NB4 (cell line): ENCODE measurements at places on chromosomes 3 and 15.

DNA sequence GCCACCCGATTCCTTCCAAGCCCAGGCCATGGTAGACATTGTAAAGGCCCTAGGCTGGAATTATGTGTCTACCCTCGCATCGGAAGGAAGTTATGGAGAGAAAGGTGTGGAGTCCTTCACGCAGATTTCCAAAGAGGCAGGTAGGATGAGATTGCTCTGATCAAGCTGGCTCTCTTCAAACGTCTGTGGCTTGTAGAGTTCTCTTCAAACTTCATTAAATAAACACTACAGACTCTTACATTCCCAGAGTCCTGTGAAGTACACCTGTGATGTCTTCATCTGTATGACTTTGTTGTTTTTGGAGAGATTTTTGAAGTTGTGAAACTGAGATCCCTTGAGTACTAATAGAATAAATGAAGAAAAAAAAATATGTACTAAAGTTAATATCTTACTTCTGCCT is 285.6 kb downstream of the GRM7 start:
- DNase-seq: no peak

DNA sequence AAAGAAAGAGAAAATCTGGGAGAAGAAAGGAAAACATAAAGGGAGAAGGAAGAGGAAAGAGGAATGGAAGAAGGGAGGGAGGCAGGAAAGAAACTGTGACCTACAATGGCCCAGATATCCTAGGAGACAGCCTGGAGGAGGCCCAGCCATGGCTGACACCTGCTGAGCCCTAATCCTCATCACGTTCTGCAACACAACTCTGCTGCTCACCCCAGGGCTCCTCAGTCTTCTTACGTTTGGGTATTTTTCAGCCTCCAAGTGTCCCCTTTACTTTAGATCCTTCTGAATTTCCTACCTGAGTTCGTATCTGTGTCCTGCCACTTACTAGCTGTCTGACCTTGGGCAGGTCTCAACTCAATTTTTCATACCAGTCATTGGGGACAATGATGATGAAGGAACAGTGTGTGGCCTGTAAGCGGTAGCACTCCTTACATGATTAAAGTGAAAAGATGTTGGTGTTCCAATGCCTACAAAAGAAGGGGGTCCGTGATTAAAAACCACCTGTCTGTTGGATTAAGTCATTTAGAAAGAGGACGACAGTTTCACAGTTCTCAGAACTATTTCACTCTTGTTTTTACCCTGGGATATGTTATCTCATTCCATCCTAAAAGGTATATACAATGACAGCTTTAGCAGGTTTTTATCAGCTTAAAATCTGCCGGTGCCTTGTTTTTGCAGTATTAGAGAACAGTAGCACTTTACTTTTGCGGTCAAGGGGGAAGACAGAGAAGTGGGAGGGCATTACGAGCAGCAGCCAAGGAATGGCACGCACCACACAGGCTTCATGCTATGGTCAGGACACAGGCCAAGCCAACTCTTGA is 47.4 kb downstream of the CCR4 start:
- no peak for DNase-seq

DNA sequence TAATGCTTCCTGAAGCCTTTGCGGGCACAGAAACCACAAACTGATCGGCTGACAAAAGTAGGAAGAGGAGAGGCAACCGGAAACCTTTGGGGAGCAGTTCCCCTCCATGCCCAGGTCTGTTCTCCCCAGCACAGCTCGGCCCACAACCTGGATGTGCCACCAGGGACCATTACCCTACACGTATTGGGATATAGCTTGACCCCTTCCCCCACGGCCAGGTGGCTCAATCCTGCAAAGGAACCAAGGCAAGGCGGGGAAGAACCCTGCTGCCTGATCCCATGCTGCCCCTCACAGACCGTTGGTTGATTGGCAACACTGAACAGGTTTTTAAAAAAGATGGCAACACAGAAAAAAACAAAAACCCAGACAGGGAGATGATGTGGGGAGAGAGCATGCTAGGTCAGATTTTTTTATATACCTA is 19.7 kb upstream of the TCAIM start:
- DNase-seq: peak; percentile 11

GRCh38 chr3:125213364-125213755 is 812 bp upstream of the SLC12A8 start:
- DNase-seq: no peak

DNA sequence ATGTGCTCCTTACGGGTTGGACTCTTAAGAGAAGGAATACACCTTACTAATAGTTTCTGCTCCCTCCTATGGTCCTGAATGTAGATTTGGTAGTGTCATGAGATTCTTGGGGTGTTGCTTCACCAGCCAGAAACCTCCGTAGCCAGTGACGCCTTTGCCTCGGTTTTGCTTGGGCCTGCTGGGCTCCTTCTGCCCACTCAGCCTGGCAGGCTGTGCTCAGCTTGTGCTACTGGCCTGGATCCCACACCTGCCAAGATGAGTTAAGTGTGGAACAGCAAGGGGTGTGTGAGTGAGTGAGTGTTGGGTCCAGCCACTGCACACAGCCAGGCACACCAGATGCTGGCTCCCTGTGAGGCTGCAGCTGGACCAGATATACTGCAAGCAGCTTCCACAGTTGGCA is 560.1 kb downstream of the NLGN1 start:
- DNase-seq: no peak

GRCh38 chr3:15263926-15264325 is 57.9 kb downstream of the CAPN7 start:
- DNase-seq: no peak

DNA sequence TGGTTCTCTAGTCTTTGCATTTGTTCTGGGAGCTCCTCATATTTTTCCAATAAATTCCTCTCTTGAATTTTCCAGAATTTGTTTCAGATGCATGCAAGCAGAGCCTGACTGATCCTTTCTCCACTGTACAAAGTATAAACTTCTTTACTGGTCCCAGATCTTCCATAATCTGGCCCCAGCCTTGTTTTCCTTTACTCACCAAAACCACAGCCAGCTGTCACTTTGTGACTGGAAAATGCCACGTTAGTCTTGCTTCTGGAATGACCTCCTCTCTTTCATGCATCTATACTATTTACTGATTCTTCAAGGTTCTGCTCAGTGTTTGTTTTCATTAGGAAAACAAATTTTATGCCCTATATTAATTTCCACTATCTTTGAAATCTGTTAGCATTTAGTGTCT is 60.4 kb upstream of the SPPL2A start:
- no peak for DNase-seq
